ENCODE measurements at places on chromosomes 1 and 21.
A peak's percentile ranks its signal among the peaks of the same experiment; 100 is the strongest.

- H3K27ac ChIP-seq, result no peak overlapping the region
- H3K4me3 ChIP-seq, result no peak overlapping the region
- no peak for DNase-seq
- no peaks in the 10 kb centered on the region for H3K4me1 ChIP-seq
- no peaks in the 10 kb centered on the region for H3K36me3 ChIP-seq
Observed at GRCh38 chr1:37609002-37609401, 13.3 kb upstream of the GNL2 start.

GRCh38 chr1:11286735-11287410, 13.9 kb downstream of the UBIAD1 start:
- no peak for DNase-seq
- peaks cover 38% of the 10 kb centered on the region for H3K36me3 ChIP-seq
- no peak overlapping the region for H3K4me3 ChIP-seq

DNA sequence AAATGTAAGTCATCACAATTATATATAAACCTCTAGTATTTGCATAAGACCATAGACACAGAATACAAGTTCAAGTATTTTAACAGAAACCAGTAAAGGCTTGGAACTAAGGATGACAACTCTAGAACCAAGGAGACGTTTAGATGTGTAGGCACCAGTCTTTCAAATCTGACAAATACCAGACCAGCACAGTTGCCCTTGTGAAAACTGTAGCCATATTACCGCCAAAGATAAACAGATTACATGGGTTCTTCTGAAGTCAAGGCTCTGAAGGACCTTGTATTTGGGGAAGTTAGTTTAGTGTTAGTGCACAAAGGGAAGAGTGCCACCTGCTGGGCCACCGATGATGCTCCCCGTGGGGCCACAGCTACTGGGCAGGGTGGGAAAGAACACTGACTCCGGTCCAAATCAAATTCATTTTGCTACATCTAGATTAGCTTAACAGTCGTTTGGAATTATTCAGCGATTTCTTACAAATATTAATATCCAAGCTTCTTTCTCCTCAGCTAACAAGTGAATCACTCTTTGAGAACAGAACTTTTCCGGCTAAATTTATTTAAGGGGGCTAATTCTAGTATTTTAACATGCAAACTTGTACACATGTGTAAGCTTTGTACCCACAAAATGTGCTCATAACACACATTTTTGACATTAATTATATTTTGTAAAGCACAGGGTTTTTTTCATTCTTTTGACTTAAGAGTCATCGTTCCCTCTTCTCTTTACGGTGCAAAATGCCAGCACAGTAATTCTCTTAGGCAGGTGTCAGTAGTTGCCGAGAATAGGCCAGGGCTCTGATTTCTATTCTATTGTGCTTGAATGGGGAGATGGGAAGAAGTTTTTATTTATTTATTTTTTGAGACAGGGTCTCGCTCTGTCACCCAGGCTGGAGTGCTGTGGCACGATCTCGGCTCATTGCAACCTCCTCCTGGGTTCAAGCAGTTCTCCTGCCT, 8.0 kb upstream of the NIBAN1 start:
- no peak overlapping the region for H3K4me3 ChIP-seq
- H3K27ac ChIP-seq, result no peak overlapping the region
- peak; percentile 71 for DNase-seq

GRCh38 chr1:61299463-61299862, 217.1 kb downstream of the NFIA start:
- H3K27me3 ChIP-seq, result no peaks in the 10 kb centered on the region
- no peak for DNase-seq
- no peaks in the 10 kb centered on the region for H3K36me3 ChIP-seq
- H3K27ac ChIP-seq, result no peak overlapping the region
- H3K4me3 ChIP-seq, result no peak overlapping the region

DNA sequence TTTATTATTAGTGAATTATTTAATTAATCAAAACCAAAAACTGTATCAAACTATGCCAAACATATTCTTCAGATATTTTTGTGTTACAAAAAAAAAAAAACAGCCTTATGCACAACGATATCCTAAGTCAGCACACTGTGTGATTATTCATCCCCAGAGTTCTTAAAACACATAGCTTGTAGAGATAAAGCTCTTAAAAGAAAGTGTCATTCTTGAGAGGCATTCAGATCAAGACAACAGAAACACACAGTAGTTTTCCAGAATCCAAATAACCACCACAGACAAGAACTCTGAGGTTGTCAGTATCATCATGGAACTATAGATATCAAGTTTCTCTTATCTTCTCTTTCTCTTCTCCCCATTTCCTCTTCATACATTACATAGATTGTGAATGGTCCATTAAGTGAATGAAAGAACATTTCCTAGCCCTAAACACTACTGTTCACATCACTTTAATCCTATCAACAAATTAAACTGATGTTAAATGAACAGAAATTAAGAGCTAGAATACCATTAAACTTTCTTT, 13.5 kb downstream of the ZZZ3 start:
- H3K4me3 ChIP-seq, result no peak overlapping the region
- DNase-seq, result no peak
- peaks cover 55% of the 10 kb centered on the region for H3K4me1 ChIP-seq
- H3K27me3 ChIP-seq, result no peaks in the 10 kb centered on the region

DNA sequence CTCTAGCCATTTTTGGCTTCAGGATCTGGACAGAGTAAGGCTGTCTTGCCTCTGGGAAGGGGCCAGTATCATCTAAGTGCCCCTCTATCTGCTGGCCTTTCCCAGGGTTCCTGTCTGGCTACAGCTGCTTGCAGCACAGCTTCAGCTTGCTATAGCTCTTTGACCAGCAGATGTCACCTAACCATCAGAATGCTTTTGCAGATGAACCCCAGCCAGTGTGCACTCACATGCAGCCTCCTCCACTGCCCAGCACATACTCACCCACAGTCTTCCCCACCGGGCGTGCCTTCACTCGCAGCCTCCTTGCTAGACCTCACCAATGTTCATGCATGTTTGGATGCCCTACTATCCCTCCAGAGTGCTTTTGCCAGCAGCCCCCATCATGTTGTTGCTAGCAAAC, 769.0 kb downstream of the BRINP3 start:
- no peaks in the 10 kb centered on the region for H3K36me3 ChIP-seq
- no peaks in the 10 kb centered on the region for H3K4me1 ChIP-seq

DNA sequence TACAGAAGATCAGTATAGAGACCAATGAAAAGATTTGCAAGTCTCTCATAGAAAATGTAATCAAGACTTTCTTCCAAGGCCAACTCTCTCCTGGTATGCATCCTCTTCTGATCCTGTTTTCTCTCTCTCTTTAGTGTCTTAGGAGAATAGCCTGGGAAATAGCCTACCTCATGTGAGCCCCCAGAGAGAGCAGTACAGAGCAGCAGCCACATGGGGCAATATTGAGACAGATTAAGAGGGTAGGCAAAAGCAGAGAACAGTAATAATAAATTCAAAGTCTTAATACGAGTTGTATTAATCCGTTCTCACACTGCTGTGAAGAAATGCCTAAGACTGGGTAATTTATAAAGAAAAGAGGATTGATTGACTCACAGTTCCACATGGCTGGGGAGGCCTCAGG, 61.4 kb downstream of the RNASEL start:
- DNase-seq, result no peak
- peaks cover 63% of the 10 kb centered on the region for H3K27me3 ChIP-seq
- no peaks in the 10 kb centered on the region for H3K36me3 ChIP-seq
- H3K4me1 ChIP-seq, result no peaks in the 10 kb centered on the region

DNA sequence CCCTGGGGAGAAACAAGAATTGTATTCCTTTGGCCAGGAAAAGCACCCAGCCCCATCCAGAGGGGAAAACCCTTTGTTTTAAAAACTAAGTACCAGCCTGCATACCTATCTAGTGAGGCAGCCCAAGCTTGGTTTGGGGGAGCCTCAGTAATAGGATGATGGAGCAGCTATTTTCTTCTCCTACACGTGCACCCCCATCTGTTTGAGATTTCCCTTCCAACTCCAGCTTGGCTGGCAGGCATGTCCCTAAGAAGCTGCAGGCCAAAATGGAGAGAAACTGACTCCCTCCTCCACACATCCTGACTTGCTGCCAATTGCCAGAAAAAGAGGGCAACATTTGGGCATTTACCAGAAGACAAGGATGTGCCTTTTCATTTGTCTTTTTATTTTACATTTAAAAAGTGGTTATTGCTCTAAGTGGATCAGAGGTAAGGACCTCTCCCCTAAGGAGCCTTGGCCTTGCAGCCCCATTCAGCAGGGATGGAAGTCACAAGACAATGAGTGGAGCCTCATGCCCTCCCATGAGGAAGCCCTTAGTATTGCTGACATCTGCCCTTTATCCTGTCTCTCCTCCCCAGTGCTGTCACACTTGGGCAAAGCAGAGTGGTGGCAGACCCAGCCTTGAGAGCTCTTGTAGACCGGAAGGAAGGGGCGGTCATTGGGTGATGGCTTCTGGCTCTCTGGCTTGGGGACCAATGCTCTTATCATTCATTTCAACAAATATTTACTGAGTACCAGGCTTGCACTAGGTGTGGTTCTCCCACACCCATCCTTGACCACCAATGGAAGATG, 8.6 kb downstream of the FNDC5 start:
- DNase-seq, result no peak
- no peak overlapping the region for H3K27ac ChIP-seq
- no peak overlapping the region for H3K4me3 ChIP-seq

- no peak overlapping the region for H3K27ac ChIP-seq
- no peaks in the 10 kb centered on the region for H3K36me3 ChIP-seq
- H3K27me3 ChIP-seq, result no peaks in the 10 kb centered on the region
- no peaks in the 10 kb centered on the region for H3K4me1 ChIP-seq
Observed at GRCh38 chr1:117589544-117589943, 16.3 kb upstream of the TENT5C start.

- no peak overlapping the region for H3K27ac ChIP-seq
- no peaks in the 10 kb centered on the region for H3K4me1 ChIP-seq
- no peak overlapping the region for H3K4me3 ChIP-seq
- no peak for DNase-seq
- peaks cover 87% of the 10 kb centered on the region for H3K27me3 ChIP-seq
- no peaks in the 10 kb centered on the region for H3K36me3 ChIP-seq
Observed at GRCh38 chr1:209880031-209880430, 52.3 kb downstream of the UTP25 start.

DNA sequence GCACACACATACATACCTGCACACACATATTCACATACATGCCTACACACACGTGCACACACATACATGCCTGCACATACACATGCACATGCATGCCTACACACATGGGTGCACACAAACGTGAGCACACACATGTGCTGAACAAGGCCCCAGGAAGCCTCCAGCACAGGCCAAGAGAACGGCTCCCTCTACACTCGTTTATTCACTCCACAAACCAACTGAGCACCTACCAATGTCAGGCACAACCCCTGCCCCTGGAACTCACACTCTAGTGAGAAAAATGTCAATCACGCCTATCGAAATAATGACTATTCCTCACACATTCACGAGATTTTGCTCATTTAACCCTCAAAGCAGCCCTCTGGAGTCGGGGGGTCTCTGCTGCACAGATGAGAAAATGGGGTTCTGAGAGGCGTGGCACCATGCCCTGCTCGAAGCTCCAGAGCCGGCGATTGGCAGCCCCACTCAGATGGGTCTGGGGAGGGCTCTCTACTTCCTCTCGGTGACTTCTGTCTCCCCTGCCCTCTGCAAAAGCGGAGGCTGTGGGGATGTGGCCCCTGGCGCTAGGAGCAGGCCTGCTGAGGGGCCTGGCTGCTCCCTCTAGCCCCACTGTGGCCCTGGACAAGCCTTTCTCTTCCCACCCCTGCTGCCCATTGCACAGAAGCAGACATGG, 90.2 kb upstream of the RUNX3 start:
- H3K36me3 ChIP-seq, result peaks cover 8% of the 10 kb centered on the region
- peak overlapping the region; percentile 9 for H3K4me3 ChIP-seq
- no peak for DNase-seq
- H3K4me1 ChIP-seq, result peaks cover 76% of the 10 kb centered on the region
- peak overlapping the region; percentile 92 for H3K27ac ChIP-seq

- DNase-seq, result no peak
- peak overlapping the region; percentile 36 for H3K4me3 ChIP-seq
- H3K27ac ChIP-seq, result peak overlapping the region; percentile 84
Observed at GRCh38 chr1:185281245-185281644, 35.8 kb downstream of the IVNS1ABP start.

GRCh38 chr1:232382671-232383070, 247.3 kb downstream of the SIPA1L2 start:
- H3K4me3 ChIP-seq, result no peak overlapping the region
- H3K36me3 ChIP-seq, result no peaks in the 10 kb centered on the region
- H3K27ac ChIP-seq, result no peak overlapping the region
- peaks cover 39% of the 10 kb centered on the region for H3K27me3 ChIP-seq
- DNase-seq, result no peak
